ENCODE measurements at places on chromosomes 6 and 20. TPM values are rescaled to one million over a fixed set of nuclear protein-coding genes. Genes with fewer than 3 reads are reported as not detected.

GRCh38 chr20:62065674-62066338 is at the start of gene TAF4:
Gene TAF4, minus strand, starts transcription at chr20:62065881. Its CDS starts 71 bp downstream, at chr20:62065810.
- no peak for DNase-seq

DNA sequence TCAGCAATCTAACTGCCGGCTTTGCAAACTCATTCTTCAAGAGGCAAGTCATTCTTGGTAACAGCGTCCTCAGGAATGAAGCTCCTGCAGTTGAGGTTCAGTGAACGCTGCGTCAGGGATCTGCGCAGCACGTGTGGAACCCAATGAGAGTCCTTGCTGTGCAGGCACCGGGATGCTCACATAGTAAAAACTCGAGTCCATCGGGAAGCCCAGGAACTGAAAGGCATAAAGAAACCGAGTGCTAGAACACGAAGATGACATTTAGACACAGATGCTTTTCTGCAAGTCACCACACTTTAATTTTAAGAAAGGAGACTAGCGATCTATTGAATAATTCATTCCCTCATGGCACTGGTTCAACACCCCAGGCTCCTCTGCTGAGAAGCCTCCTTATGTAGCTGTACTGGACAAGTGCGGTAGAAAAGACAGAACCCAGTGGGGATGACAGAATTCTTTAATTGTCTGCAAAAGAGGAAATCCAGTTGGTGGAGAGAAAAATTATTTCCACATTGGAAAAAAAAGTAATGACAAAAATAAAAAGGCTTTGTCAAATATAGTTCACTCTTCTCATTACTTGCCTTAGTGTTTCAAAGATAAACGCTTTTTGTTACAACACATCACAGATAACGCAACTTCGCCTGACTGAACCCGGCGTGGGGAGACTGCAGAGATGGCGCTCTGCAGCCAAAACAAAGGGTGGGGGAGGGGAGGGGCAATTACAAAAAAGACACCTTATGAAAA is 1.9 kb upstream of the AFDN start:
- DNase-seq = no peak

- DNase-seq = no peak
These were observed 301.0 kb downstream of the HACE1 start for GRCh38 chr6:104558746-104559145.

GRCh38 chr6:9710574-9710973 is 704.3 kb downstream of the TFAP2A start:
- no peak for DNase-seq

GRCh38 chr20:15248618-15249395 is 911.4 kb upstream of the FLRT3 start:
- no peak for DNase-seq

GRCh38 chr6:42790549-42791181 is 8.8 kb downstream of the BICRAL start:
- DNase-seq = no peak

DNA sequence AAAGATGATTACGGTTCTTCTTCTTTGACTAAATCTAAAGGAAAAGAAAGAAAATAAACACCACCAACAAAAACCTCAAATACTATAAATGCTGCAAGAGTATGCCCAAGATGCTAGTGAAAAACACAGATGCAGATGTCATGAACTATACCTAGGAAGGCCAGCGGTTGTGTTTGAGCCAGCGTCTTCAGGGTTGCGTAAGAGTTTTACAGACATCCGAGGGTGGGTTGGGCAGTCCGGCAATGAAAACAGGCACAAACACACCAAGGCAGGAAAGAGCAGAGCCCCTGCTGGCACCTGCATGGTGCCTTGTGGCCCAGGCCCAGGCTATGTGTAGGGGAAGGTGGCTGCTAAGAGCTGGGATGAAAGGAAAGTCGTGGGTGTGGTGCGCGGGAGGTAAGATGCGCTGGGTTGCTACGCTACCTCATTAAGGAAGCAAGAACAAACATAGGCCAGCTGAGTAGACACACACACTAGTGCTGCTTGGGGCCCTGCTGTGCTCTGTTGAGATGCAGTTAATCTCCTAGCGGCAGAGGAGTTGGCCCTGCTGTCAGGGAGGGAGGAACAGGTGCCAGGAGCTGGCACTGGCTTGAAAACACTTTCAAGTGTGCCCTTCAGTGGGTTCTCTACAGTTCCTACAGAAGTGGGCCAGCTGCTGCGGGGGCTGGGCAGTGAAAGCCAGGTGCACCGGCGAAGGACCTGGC is 170.2 kb upstream of the PLN start:
- DNase-seq = no peak

GRCh38 chr6:75747152-75747992 is 1.7 kb upstream of the MYO6 start:
- no peak for DNase-seq

GRCh38 chr6:52641388-52641787 is 29.5 kb upstream of the TMEM14A start:
- no peak for DNase-seq

- no peak for DNase-seq
These were observed 107.1 kb downstream of the THBS2 start for GRCh38 chr6:169146521-169146920.

GRCh38 chr6:162934844-162935243 is 207.1 kb downstream of the PACRG start:
- DNase-seq = no peak

DNA sequence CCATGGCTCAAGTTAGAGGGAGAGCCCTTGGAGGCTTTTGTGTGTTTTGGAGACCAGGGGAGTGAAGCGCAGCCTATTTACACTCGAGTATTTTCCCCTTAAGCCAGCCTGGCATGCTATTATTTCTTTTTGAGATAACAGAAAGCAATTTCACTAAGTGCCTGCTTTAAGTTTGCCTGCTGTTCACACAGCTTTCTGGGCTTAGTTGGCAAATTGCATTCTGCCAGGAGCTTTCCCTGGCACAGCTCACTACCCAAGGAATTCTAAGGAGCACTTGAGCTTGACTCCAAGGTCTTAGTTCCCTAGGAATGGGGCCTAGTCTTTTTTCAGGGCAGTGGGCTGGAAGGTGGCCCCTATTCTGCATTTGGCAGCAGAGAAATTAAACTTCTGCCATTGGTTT is 19.0 kb upstream of the ASXL1 start:
- DNase-seq = no peak

DNA sequence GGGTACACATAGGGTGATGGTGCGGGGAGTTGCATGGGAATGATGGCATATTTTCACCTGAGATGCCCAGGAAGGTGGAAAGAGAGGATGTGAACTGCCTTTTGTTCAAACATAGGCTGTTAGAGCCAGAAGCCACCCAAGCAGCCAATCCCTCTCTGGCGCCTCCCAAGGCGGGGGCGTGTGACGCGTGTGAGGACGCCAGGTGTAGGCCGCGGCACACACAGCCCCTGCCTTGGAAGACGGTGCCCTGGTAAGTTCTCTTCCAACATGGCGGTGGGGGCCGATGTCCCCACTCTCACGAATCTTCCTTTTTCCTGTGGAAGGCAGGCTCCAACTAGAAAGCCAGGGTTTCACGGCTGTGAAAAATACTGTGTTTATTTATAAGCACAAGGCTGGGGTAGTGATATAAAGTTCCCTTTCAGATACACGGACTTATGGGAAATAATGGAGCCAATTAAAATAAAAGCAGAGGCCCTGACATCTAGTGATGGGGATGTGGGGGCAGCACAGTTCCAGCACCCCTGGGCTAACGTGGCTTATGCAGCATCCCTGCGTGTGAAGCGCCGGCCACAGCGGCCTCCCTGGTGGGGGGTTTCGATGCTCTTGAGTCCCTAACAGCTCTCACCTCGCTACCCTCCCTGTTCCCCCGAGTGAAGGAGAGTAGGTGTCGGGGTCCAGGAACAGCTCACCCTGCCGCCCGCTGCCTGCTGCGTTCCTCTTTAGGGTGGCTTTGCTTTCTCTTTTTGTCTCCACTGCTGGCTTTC is 28.3 kb downstream of the CDH4 start:
- DNase-seq = no peak

DNA sequence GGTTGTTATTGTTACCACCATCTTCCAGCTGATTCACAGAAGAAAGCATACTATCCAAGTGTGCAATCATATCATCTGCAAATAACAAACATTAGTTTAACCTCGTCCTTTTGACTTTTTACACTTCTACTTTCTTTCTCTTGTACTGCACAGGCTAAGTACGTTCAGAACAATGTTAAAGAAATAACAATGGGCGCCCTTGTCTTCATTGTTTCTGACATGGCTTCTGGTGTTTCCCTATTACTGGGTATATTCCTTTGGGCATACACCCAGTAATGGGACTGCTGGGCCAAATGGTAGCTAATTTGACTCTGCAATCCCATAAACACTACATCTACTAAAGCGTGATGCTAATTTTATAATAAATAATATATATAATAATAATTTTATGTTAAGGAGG is 146.7 kb downstream of the GJA10 start:
- DNase-seq = no peak

GRCh38 chr6:156699017-156699421 is 78.2 kb upstream of the ARID1B start:
- no peak for DNase-seq

GRCh38 chr6:43115365-43115764 is 39.3 kb downstream of the PTK7 start:
- no peak for DNase-seq

DNA sequence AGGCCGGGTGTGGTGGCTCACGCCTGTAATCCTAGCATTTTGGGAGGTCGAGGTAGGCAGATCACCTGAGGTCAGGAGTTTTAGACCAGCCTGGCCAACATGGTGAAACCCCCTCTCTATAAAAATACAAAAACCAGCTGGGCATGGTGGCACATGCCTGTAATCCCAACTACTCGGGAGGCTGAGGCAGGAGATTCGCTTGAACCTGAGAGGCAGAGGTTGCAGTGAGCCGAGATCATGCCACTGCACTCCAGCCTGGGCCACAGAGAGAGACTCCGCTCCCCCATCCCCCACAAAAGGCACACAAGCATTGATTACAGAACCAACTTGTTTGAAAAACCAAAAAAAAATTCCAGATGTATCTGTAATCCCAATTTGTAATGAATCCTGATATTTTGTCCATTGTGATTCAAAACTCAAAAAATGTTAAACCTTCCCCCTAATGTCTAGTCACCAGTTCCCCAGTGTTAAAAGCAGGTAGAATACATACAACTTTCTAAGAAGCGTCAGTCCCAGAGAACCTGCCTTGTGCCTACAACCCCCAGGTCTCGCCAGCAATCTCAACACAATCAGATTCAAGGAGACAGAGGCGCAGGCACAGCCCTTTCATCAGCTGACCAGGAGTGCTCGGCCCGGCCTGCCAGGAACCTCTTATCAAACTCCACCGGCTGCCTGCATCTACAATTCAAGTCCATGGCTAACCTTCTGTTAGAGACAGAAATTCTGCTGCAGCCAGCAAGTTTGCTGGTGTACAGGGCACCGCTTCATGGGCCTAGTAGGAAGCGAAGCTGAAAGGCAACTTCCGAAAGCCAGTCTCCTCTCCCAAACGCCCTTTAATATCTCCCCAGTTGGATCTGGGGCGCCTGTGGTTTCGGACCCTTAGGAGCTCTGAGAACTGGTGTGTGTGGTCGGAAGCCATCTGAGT is 2.1 kb downstream of the EZR start:
- no peak for DNase-seq

DNA sequence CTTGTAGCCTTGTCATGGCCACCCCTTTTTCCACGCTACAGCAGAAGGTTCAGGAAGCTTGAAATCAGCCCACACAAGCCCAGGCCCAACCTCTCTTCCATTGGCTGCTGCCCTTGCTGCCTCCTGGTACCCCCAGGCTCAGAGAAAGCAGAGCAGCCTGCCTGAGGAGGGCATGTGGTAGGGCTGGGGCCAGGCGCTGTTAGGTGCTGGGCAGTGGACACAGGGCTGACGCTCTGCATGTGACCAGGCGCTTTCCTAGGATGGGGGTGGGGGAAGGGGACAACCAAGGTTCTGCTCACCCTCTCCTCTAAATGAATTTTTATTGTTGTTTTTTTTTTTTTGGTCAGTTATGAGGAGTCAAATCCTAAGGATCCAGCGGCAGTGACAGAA is 36.3 kb upstream of the ID1 start:
- DNase-seq = no peak

DNA sequence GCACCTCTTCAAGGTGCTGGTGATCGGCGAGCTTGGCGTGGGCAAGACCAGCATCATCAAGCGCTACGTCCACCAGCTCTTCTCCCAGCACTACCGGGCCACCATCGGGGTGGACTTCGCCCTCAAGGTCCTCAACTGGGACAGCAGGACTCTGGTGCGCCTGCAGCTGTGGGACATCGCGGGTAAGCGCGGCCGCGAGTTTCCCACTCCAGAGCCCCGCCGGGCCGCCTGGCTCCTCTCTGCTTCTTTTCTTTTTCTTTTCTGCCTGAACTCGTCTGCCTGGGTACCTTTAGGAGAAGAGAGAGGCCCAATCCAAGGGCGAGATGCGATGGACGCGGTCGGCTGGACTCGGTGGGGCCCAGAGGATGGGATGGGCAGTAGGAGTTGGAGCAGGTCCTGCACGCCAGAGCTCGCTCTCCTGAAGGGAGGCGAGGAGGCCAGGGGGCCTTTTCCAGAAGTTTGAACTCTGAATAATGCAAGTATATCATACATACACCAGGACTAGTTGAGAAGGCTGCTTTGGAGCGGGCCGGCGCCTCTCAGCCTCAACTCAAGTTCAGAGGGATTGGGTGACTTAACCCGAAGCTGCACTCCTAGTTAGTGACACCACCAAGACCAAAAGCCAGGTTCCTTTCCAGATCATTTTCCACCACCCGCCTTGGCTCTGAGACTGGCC is 445 bp downstream of the RAB32 start:
- no peak for DNase-seq

DNA sequence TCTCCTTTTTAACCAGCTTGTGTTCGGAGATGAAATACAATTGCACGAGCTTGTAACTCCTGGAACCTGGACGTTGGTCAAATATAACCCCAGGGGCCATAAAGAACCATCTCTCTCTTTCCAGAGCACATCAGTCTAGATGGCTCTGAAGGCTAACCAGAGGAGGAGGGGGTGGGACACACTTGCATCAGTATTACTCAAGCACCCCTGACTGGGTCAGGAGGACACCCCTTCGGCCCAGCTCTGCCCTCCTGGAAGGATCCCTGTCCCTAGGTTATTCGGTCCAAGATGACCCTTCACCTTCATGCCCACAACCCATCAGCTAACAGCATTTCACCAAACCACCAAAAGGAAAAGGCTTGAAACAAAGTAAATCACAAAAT is 67.1 kb downstream of the FYN start:
- no peak for DNase-seq

DNA sequence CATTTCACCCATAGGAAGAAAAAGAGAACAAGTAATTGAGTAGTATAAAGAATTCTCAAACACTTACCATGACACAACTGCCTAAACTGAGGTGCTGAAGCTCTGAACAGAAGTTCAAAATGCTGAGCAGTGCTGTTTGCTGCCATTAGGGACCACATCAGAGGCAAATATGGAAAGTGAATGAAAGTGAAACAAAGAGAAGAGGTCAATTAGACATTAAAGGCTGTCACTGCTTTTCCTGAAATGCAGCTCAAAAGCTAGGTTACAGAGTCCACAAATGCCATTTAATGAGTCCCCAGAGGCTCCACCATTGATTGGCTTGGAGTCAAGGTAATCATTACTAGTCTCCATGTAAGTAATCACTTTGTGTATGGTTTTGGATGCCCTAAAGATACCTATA is 46.1 kb downstream of the POU3F2 start:
- DNase-seq = no peak

GHRH gene
- not detected for total RNA-seq

MYLK2 gene
- total RNA-seq = 0.34 TPM

PCSK2 gene
- not detected for total RNA-seq

CNR1 gene
- total RNA-seq = not detected

TRIM10 gene
- total RNA-seq = 0.98 TPM

FLRT3 gene
- 1.5 TPM for total RNA-seq

GPR6 gene
- not detected for total RNA-seq

RNF144B gene
- 2.1 TPM for total RNA-seq

EGFL8 gene
- 29.0 TPM for total RNA-seq

C20orf141 gene
- not detected for total RNA-seq

DEFB124 gene
- not detected for total RNA-seq
